ENCODE measurements at places on chromosomes 6 and 20.

DNA sequence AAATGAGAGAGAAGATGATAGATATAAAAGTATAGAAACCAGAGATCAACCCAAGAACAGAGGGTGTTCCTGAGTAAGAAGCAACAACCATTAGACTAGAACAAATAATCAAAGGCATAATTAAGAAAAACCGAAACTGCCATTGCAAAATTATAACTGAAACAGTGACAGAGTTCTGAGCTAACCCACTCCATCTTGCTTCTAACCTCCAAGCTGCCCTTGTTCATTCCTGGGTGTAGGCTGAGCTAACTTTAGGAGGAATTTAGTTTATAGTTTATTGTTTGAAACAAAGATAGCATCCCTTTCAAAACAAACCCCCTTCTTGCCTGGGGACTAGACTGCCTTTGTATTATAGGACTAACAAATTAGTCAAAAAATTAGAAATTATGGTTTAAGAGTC lies 56.1 kb upstream of the PRND start:
- no peak for DNase-seq

GRCh38 chr6:39153766-39154397 lies 38.9 kb upstream of the SAYSD1 start:
- DNase-seq = no peak

DNA sequence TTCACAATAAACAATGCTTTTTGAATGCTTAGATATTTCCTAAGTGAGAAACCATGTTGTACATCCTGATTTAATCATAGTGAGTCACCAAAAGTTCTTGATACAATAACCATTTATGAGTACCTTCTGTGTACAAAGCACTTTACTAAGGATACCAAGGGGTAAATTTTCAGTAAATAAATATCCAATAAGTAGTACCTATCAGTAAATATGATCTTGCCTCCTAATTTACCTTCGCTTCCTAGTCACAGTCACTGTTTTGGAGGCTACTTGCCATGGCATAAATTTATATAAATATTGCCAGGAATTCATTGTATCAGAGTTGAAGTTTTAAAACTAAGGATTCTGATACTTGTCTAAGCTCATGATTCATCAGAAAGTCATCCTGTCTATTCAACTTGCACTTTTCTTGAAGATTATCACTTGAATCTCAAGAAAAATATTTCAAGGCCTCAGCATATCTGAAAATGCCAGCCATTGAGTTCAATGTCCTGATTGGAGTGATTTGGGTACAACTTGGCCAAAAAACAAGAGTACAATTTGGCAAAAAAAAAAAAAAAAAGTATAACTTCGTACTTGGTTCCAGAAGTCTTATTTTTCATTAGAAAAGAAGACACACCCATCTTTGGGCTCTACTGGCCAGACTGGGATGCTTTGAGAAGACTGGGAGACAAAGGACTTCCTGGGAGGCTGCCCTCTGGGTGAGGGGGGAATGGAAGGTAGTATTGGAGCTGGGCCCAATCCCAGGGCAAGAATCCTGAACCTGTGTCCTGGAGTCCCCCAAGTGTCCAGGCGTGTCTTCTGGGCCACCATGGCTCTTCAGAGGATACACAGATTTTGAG lies 32.8 kb downstream of the RAB22A start:
- no peak for DNase-seq

DNA sequence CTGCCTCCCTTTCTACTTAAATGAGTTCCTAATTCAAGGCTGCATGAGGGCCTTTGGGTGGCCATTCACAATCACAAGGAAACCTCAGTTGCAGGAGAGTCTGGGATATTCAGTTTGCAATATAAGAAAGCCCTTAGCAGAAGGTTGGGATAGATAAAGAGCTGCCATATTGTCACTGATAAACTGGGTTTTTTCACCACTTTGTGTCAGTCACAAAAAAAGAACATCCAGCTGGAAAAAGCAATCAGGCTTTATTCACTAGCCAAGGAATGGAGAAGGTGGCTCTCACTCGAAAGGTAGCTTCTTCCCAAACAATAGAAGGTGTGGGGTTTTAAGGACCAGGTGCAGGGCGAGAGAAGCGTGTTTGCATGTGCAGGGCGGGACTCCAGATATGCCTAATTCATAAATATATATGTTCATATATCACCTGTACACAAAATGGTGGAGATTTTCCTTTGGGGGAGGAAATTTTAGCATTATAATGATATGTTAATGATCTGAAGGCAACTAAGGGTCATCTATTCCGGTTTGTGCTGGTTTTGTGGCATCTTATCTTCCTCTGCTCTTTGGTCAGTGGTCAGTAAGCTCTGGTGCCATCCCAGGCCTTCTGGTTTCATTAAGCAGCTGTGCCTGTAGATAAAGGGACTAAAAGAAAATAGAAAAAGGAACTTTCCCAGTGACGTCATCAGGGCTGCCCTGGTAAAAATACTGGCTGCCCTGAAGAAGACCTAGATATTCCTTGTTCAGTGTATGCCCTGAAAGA lies 97.1 kb upstream of the IYD start:
- no peak for DNase-seq

DNA sequence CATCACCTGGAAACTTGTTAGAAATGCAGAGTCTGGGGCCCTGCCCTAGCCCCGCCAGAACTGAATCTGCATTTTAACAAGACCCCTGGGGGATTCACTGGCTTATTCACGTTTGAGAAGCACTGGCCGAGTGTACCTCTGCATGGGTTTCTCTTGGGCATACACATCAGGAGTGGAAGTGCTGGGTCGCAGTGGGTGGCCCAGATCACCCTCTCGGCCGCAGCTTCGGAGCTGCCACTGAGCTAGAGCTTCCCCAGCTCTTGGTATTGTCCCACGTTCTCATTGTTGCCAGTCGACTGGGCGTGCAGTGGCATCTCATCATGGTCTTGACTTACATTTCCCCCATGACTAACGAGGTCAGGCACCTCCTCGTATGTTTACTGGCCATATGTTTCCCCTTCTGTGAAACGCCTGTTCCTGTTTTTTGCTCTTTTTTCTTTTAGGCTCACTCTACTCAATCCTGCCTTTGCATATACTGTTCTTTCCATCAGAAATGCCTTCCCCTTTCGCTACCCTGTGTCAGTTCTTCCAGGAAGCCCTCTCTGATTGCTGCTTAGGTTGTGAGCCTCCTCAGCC lies 3.0 kb upstream of the DLGAP4 start:
- no peak for DNase-seq

GRCh38 chr20:841568-842546 lies 8.3 kb downstream of the FAM110A start:
- no peak for DNase-seq

Measured in type B pancreatic cell (in vitro differentiated cells).